Stimulated activated CD4-positive, alpha-beta T cell treated with anti-CD3 and anti-CD28 coated beads, Interleukin-1b, Interleukin-23, amount 100 ng/mL, for 1 hour (primary cell): ENCODE measurements at places on chromosomes 1 and 21.

DNA sequence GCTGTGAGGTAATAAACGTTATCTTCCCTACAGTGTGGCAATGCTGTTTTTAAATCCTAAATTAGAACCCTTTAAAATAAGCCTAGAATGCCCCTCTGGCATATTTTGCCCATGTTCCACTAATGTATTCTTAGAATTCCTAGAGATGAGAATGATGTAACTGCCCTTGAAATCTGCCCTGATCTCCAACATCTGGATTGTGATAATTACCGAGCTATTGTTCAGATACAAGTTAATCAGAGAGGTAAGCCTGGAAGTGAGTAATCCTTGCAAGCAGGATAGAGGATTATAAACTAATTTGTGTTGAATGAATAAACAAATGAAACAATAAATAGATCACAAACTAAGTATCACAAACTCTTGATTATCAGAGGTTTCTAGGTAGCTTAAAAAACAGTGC, 107.8 kb upstream of the DMRTA2 start:
- DNase-seq, result no peak

DNA sequence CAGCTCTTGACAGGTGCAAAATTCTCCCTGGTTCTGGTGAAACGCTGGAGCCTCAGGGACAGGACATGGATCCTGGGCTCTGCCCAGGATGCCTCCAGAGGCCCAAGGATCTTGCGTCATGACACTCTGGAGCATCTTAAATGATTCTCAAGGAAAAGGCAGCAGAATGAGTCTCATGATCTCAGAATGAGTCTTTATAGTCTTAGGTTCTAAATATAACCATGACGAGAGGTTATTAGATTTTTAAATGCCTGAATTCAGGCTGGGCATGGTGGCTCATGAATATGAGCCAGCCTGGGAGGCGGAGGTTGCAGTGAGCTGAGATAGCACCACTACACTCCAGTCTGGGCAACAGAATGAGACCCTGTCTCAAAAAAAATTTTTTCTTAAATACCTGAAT, 55.5 kb downstream of the ECE1 start:
- DNase-seq, result no peak

- DNase-seq, result no peak
These were observed 6.8 kb downstream of the CNN3 start for GRCh38 chr1:94920061-94920460.

- DNase-seq, result no peak
These were observed 7.6 kb downstream of the EGLN1 start for GRCh38 chr1:231414260-231415016.

GRCh38 chr1:222769971-222770620, 33.1 kb downstream of the FAM177B start:
- DNase-seq, result no peak

GRCh38 chr1:209590405-209590804, 6.9 kb downstream of the CAMK1G start:
- no peak for DNase-seq

GRCh38 chr1:170790175-170790574, 126.2 kb downstream of the PRRX1 start:
- no peak for DNase-seq

- no peak for DNase-seq
These were observed 50.8 kb downstream of the HS2ST1 start for GRCh38 chr1:86965012-86965826.

- no peak for DNase-seq
These were observed 51.0 kb downstream of the C4BPA start for GRCh38 chr1:207155028-207155427.

DNA sequence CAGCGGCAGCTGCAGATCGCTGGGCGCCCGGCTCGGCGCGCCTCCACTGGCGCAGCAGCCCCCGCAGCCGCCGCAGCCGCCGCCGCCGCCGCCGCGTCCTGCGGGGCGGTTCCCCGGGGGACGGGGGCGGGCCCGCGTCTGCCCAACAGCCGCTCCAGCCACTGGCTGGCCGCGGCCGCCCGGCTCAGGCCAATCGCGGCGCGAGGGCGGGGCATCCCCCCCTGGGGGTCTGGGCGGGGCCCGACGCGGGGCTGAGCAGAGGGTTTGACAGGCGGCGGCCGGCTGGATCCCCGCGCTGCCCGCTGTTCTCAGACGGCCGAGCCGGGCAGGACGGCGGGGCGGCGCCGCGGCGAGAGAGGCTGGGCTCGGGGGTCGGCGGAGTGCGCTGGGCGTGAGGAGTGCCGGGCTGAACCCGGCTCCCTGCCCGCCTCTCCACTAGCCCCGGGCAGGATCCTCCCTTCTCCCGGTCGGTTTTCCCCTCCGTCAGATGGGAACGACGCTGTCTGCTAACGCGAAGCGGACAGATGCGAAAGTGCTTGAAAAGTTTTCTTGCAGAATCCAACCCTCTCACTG, at the start of gene GLIS1:
Gene GLIS1 (minus strand): TSS at position 56 of the 573 bp plus-strand sequence. CDS start 1,100 bp downstream, outside the sequence.
- peak; percentile 24 for DNase-seq

GRCh38 chr1:110636149-110636935, 30.2 kb upstream of the KCNA2 start:
- no peak for DNase-seq

GRCh38 chr1:164838786-164839185, 279.8 kb downstream of the PBX1 start:
- DNase-seq, result no peak

DNA sequence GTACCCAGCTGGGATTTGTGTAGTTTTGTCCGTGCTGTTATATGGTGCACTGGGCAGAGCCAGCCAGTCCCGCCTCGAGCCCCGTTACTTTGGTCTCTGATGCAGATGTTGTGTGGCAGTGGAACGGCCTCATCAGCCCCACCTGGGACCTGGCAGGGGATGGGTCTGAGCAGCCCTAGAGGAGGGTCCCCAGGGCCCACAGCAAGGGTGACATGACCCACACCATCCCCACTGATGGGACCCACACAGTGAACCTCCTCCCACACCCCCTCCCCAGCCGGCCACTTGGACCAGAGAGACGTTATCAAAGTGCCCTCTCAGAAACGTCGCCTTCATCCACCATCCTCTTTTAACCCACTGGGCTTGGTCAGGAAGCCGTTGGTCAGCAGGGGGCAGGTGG, 42.0 kb upstream of the PCBP3 start:
- no peak for DNase-seq

- no peak for DNase-seq
These were observed 163.1 kb downstream of the PGBD5 start for GRCh38 chr1:230262867-230263567.

DNA sequence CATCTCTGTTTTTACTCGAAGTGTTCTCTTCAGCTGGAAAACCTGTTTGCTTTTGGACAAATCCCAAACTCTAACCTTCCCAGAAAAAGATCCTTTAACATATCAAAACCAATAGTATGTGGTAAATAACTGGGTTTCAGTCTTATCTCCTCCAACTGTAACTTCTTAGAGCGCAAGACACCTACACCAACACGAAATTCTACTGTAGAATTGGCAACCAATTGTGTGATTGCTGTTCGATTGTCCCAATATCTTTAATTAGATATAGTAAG, 5.8 kb upstream of the MPZL1 start:
- DNase-seq, result no peak

- no peak for DNase-seq
These were observed 3.6 kb downstream of the UBXN11 start for GRCh38 chr1:26302733-26303405.

DNA sequence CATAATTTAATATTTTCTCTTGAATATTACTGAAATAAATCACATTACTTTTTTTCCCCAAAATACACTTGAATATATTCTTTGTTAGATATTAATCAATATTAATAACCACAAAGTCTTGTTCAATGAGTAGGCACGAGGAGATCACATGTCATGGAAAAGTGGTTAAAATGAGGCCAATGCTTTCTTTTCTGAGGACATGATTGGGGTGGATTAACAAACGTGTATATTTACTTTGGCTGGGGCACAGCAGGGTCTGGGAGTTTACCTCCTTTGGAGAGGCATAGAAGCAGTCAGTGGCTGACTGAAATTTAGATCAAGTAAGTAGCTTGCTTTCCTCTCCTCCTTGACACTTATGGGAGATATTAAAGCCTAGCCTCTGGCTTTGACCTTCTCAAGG, 664.3 kb upstream of the B3GALT2 start:
- DNase-seq, result no peak

- no peak for DNase-seq
These were observed 20.9 kb downstream of the SOX13 start for GRCh38 chr1:204093781-204094180.

DNA sequence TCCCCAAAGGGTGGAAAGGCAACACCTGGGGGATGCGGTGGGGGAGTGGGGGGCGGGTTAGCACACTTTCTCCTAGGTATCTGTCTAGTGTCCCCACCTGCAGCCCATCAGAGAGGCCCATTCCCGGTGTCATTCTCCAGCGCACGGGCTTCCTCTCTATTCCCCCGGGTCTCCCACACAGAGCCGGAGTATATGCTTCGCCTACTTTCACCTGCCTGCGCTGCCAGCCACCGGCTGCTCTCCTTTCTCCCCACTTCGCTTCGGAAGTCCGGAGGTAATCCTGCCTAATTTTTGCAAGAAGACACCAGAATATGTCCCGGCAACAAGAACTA, 852 bp downstream of the RGS7 start:
- no peak for DNase-seq

GRCh38 chr1:230144010-230144614, 77.1 kb downstream of the GALNT2 start:
- no peak for DNase-seq

GRCh38 chr1:15452866-15453571, 3.5 kb upstream of the CELA2A start:
- no peak for DNase-seq

GRCh38 chr1:15525050-15526020, 1.3 kb upstream of the DNAJC16 start:
- DNase-seq, result no peak

DNA sequence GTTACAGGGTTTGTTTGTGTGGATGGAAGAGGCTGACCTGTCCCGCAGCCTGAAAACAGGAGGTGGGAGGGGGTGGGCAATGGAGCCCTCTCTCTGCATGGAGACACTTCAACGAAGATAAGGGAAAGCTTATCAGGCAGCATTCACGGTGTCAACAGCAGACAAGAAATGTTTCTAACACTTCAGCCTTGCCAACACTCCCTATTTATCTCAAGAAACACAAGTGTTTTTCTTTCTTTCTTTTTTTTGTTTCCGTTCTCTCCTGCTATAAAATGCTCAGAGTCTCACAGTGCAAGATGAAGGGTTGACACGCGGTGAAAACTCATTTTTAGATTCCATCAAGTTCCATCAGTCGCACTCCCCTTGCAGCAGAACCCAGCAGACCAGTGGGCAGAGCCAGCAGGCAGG, 594.4 kb downstream of the MATN1 start:
- DNase-seq, result no peak

GRCh38 chr21:44890961-44891541, 17.6 kb upstream of the PTTG1IP start:
- DNase-seq, result no peak

DNA sequence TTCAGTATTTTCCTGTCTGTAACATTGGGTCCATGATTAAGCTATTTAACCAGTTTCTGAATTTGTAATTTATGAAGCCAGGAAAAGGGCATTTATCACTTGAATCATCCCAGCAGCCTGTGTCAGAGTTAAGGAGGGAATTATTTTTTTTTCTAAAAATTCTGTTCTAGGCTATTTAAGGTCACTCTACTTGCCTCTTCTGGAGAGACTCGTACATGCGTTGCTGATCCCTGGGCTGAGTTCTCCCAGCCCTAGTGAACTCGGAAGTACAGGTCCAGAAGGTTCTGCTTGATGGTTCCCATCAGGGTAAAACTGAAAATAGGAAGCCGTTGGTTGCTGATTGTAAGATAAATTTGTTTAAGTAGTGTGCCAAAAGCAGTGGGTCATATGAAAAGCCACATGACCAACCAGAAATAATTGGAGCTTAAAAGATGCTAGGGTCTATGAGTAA, 90.7 kb downstream of the GPR88 start:
- no peak for DNase-seq

GRCh38 chr1:95982711-95983110, 738.9 kb upstream of the PTBP2 start:
- DNase-seq, result no peak

GRCh38 chr1:13604176-13604575, 20.5 kb downstream of the PDPN start:
- DNase-seq, result no peak

DNA sequence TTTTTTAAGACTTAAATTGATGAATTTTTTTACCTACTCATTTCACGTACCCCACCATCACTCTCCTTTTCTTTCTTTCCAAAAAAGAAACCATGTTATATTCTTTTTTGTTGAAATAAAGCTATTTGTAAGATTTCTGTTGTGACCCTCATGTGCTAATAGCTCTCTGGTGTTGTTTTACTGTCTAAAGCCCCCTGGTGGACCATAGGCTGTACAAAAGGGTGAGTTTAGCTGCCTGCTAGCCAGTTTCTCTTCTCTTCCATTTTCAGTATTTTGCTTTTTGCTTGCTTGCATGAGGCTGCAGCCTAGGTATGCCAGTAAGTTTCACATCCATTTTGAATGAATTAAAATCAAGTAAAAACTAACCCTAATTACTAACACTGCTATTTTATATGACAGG, 15.6 kb upstream of the VAMP3 start:
- no peak for DNase-seq

- no peak for DNase-seq
These were observed 252.4 kb upstream of the KAZN start for GRCh38 chr1:14345946-14346550.

- no peak for DNase-seq
These were observed 230.5 kb downstream of the SPATA17 start for GRCh38 chr1:217861658-217862057.

GRCh38 chr1:111983500-111983899, 6.0 kb downstream of the KCND3 start:
- no peak for DNase-seq

- no peak for DNase-seq
These were observed 117.1 kb upstream of the SPAG17 start for GRCh38 chr1:118302145-118302544.

DNA sequence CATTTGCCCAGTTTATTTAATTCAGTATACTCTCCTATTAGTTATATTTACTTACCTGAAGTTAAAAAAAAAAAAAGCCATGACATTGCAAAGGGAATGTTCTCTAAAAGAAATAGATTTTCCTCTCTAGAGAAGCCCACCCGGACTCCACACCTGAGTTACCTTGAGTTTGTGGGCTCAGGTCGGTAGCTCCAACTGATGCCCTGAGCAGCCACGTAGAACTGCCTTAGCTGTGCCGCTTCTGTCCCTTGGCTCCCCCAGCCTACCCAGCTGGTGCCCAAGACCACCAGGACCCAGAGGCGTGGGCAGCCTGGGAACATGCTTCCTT, 250 bp downstream of the F5 start:
- no peak for DNase-seq
